Cardiac septum (tissue), 1 donor: ENCODE measurements at places on chromosomes 5 and 9. TPM values are rescaled to one million over a fixed set of nuclear protein-coding genes. Genes with fewer than 3 reads are reported as not detected.

FOXD4L3 gene
- not detected for total RNA-seq

GRCh38 chr9:123812984-123813383 lies 116.9 kb downstream of the DENND1A start:
- no peak for DNase-seq

DNA sequence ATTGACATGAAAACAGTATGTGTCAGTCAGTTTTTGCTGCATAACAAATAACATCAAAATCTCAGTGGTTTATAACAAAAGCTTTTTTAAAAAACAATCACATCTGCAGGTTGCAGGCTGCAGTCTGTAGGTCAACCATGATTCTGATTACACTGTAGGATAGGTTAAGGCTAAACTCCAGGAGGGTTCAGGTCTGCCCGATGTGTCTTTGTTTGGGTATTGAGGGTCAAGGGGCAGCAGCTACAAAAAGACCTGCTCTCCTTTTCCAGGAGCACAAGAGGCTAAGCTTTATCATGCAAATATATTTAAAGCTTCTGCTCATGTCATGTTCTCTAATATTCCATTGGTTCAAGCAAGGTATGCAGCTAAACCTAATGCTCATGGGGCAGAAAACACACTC lies 18.2 kb downstream of the GRIA1 start:
- DNase-seq, result no peak

PSAT1 gene
- total RNA-seq, result 0.73 TPM

- DNase-seq, result no peak
Measured at GRCh38 chr5:132656774-132657355, 1.1 kb upstream of the IL13 start.

ELAVL2 gene
- total RNA-seq, result 0.32 TPM

DNA sequence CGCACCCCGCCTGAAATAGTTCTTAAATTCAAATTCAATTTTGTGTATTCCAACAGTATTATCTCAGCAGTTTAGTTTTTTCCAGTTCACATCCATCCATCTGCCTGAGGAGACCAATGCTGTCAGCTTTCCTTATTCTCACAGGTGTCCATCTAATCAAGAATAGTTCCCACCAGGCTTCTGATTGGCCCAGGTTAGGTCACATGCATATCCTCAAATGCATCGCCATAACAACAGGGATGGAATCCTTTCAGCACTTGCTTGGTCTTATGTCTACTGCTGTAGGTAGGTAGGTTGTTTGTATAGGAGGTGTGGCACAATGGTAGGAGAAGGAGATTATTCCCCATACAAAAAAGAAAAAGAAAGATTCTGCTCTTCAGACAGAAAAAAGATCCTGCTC lies 91.2 kb downstream of the UBE2R2 start:
- DNase-seq, result no peak

GRCh38 chr5:14557203-14557770 lies 24.3 kb upstream of the OTULINL start:
- no peak for DNase-seq

INSYN2B gene
- not detected for total RNA-seq

GRCh38 chr9:83154087-83154736 lies 91.3 kb upstream of the RASEF start:
- no peak for DNase-seq

- DNase-seq, result no peak
Measured at GRCh38 chr5:53671447-53671846, 111.0 kb downstream of the NDUFS4 start.

GRCh38 chr5:757346-757930 lies 27.1 kb downstream of the ZDHHC11B start:
- DNase-seq, result peak; percentile 76

AGTPBP1 gene
- total RNA-seq, result 39.0 TPM

IER5L gene
- total RNA-seq, result 12.6 TPM

- DNase-seq, result no peak
Measured at GRCh38 chr5:172973127-172973916, 10.2 kb upstream of the ATP6V0E1 start.

MLANA gene
- not detected for total RNA-seq

FRMD3 gene
- 123 TPM for total RNA-seq

GRCh38 chr5:120457839-120458507 lies 6.1 kb upstream of the PRR16 start:
- DNase-seq, result peak; percentile 87

CXCL14 gene
- total RNA-seq, result 1.2 TPM

PCDHGB7 gene
- total RNA-seq, result 16.4 TPM

- DNase-seq, result no peak
Measured at GRCh38 chr5:136235321-136235720, 42.4 kb upstream of the SMIM32 start.

GRCh38 chr5:74179701-74180100 lies 460.8 kb downstream of the ENC1 start:
- no peak for DNase-seq

GRCh38 chr5:121899346-121899745 lies 47.7 kb downstream of the FTMT start:
- DNase-seq, result no peak

PRRC1 gene
- 26.5 TPM for total RNA-seq

RLN2 gene
- 0.35 TPM for total RNA-seq

GRCh38 chr5:172837640-172838039 lies 3.6 kb downstream of the ERGIC1 start:
- no peak for DNase-seq

- no peak for DNase-seq
Measured at GRCh38 chr5:50963971-50964745, 297.7 kb downstream of the PARP8 start.

DNA sequence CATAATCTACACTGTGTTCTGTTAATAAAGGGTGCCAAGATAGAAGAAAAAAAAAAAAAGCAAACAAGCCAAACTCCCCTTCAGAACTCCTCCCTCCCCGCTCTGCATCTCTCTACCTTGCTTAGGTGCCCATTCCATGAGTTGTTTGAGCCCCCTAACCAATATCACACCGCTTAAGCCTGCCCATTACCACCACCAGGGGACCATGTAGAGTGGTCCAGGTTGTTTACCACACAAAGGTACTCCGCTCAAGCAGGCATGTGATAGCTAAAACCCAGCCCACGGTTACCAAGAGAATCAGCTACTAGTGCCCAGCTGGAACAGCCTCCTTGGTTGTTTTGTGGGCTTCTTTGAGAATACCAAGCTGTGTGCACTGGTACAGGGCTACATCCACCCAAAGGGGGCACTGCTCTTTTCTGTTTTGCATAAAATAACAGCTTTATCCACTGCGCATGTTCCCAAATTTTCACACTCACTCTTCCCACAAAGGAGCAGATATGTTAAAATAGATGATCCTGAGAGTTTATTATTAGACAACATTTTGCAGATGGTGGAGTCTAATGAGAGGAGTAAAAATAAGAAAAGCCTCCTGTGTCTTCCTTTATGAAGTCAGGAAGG lies 304.1 kb downstream of the DEPDC1B start:
- DNase-seq, result no peak

CHSY3 gene
- total RNA-seq, result 3.1 TPM

DNA sequence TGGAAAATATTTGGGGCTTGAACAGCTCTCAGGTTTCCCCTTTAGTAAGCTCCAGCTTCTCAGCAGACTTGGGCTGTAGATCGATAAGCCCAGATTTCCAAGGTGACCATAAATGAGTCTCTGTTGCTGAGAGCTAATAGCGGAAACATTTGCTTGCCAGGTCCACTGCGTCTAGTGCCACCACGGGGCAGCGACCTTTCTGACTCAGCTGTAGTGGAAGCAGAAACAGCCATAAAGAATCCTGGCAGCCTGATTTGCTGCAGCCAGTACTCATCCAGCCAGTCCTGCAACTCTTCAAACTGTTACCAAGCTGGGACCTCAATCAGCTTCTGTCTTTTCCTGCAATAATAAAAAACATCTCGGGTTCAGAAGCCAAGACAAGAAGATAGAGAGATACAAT lies 241.7 kb downstream of the DOCK8 start:
- DNase-seq, result no peak

- DNase-seq, result peak; percentile 61
Measured at GRCh38 chr9:134968011-134968822, 50.5 kb upstream of the FCN1 start.

ANXA2R gene
- total RNA-seq, result 1.2 TPM

GRCh38 chr9:134034215-134035040 lies 9.1 kb downstream of the BRD3OS start:
- DNase-seq, result no peak

- DNase-seq, result no peak
Measured at GRCh38 chr5:138793575-138793974, 40.4 kb downstream of the CTNNA1 start.

GRCh38 chr5:135124128-135124527 lies 90.1 kb upstream of the PITX1 start:
- DNase-seq, result no peak
